ENCODE measurements at places on chromosomes 13 and 19.

DNA sequence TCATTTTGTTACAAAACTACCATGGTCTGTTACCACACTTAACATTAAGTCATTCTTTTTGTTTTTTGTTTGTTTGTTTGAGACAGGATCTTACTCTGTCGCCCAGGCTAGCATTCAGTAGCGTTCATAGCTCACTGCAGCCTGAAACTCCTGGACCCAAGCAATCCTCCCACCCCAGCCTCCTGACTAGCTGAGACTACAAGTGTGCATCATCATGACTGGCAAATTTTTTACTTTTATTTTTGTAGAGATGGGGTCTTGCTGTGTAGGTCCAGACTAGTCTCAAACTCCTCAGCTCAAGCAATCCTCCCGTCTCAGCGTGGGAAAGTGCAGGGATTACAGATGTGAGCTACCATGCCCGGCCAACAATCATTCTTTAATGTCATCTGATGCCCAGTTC lies 3.3 kb downstream of the ALDH16A1 start:
- DNase-seq = no peak

DNA sequence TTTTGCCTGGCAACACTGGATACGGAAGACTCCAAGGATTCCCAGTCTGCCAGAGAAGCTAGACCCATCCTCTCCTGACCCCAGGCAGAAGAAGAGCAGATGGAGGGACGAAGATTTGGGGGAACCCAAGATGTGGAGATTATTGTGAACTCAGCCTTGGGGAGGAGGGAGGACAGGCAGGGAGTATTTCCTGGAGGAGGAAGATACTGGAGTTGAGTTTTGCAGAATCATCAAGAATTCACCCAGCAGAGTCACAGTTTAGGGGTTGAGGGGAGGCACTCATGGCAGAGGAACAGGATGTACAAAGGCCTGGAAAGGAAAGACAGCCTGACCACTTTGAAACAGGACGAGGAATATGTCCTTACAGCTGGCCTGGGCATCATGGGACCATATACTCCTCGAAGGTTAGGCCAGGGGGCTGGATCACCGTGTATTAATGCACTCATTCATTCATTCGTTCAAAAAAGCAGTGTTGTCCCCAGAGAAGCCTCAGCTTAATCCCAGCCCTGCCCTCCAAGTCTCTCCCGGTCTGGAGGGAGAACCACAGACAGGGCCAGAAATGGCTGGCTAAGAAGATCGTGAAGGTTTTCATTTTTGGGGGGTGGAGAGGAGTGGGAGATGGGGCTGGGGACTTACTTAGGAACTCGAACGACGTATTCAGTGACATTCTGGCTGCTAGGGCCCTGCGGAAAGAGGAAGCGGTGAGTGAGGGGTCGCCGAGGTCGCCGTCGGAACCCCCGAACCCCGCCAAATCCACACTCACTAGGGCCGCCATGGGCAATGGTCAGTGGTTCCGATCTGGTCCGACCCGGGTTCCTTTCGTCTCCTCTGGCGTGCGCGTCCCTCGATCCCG lies 517 bp downstream of the GTF2F1 start:
- DNase-seq = no peak

DNA sequence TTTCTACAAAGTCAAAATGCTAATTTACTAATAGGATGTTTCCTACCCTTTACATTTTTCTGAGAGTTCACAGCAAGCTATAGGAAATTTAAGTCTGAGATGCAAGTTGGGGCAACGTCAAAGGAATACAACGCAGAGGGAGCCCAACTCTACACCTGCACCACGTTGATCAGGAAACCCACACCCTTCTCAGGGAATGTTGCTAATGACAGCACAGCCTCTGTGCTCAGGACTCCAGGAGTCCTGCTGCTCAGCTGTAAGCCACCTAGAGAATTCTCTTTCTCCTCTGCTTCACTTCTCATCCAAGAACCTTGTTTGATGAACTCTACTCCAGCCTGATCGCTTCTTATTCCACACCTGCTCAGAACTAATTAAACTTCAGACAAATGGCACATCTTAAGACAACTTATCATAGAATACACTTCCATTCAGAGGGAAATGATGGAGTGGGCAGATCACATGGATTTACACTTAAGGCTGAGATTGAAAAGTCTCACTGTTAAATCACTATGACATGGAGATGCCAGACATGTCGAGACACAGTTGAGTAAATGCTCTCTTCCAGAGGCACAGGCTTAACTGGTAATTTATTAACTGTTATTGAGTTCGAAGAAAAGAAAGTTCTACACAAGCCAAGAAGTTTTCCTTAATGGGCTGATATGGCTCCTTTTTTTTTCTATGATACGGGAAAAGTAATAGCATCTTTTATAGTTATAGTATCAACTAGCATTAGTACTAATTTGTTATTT lies 811.6 kb upstream of the ARGLU1 start:
- no peak for DNase-seq

- DNase-seq = no peak
Measured at GRCh38 chr19:51114087-51114729, 6.0 kb upstream of the CTU1 start.

- no peak for DNase-seq
Measured at GRCh38 chr13:76888421-76888820, 2.2 kb upstream of the KCTD12 start.

- no peak for DNase-seq
Measured at GRCh38 chr13:29185926-29186325, 365.8 kb downstream of the MTUS2 start.

- no peak for DNase-seq
Measured at GRCh38 chr19:15037586-15037985, 11.7 kb upstream of the CASP14 start.

GRCh38 chr13:92864584-92865284 lies 361.9 kb upstream of the GPC6 start:
- no peak for DNase-seq
